ENCODE measurements at places on chromosomes 12 and 14.

- no peak for DNase-seq
These were observed 406.6 kb upstream of the SYT1 start for GRCh38 chr12:78457938-78458337.

- DNase-seq: no peak
These were observed 185.3 kb upstream of the ABCD2 start for GRCh38 chr12:39804898-39805297.

GRCh38 chr12:65199604-65200003, 30.2 kb downstream of the LEMD3 start:
- DNase-seq: no peak

DNA sequence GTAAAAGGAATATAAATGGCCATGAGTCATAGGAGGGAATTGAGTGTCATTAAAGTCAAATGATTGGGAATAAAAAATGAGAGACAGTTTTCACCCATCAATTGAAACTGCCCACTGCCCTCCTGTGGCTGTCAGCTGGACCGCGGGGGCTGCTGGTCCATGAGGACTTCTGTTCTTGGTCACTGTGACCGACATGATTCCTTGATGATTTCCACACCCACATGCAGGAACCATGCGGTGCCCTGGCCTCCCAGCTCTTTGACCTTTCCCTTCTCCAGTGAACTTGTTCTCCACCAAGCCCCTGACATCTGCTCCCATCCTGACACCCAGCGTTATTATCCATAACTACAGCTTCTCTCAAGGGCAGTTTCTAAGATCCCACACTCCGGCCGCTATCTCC, 48.4 kb downstream of the C12orf75 start:
- DNase-seq: no peak

DNA sequence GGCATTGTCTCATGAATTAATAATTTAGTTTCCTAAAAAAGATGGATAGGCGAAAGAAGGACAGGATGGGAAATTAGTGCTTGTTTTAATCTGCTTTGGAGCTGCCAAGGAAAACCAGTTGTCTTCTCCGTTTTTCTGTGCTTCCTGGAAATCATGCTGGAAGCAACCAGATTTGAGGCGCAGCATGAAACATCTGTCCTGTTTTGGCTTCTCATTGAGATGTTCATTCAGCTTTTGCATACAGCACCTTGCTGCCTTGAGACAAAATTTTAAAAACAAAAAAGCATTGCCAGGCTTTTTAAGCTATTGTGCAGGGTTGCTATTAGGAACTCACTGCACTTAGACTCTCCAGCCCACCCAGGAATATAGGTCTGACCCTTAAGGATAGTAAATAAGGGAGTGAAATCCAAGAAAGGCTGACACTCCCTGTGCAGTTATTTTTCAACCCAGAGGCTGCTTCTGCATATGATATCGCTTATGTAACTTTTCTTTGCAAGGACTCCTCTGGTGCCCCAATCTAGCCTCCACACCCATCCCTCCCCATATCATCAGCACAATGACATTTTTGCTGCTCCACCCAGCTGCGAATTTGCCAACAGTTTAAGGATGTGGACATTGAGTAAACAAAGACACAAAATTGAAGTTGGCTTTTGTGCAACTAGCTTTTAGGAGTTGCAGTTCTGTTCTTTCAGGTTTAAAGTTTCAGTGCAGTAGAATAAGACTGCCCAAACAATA, 46.9 kb upstream of the MDM1 start:
- DNase-seq: no peak

- DNase-seq: no peak
These were observed 4.2 kb upstream of the TNS2 start for GRCh38 chr12:53045696-53046045.

DNA sequence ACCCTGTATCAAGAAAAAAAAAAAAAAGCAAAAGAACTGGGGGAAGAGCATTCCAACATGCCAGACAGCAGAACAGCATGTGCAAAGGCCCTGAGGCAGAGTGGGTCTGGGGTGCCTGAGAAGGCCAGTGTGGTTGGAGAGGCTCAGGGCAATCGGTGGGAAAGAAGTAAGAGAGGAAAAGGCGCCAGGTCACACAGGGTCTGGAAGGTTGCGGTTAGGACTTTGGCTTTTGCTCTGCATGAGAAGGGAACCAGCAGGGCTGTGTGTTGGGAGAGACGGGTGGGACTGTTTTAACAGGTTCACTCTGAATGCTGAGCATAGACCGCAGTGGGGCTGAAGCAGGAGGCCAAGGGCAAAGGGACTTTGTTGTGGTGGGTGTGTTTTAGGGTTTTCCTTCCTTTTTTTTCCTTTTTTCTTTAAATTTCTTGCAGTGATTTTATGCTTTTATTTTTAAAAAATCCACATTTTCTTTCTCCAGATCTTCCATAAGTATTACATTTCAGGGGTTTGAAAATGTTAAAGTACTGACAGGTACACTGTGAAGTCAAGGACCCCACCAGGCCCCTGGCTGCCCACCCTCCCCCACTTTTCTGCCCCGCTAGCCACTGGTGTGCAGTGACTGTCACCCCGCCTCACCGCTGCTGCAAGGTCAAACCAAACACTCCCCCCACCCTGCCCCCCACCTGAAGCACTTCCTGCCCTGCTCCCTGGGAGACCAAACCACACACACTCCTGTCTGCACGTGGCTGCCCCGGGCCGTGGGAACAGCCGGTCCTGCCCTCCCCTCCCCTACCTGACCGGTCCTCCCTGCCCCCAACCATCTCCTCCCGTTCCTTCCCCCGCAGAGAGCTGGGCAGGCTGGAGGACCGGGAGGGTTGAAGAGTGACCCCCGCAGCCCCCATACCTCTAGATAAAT, 30.0 kb downstream of the DTX1 start:
- no peak for DNase-seq

DNA sequence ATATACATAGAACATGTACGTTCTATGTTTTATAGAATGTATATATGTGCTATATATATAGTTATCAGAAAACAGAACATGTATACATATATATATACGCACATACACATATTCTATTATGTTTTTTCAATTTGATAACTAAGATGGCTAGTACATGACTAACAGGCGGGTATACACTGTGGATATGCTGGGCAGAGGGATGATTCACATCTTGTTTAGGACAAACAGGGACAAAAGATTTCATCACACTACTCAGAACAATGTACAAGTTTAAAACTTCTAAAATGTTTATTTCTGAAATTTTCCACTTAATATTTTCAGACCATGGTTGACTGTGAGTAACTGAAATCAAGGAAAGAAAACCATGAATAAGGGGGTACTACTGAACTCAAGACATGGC, 17.4 kb downstream of the TIMELESS start:
- DNase-seq: no peak

DNA sequence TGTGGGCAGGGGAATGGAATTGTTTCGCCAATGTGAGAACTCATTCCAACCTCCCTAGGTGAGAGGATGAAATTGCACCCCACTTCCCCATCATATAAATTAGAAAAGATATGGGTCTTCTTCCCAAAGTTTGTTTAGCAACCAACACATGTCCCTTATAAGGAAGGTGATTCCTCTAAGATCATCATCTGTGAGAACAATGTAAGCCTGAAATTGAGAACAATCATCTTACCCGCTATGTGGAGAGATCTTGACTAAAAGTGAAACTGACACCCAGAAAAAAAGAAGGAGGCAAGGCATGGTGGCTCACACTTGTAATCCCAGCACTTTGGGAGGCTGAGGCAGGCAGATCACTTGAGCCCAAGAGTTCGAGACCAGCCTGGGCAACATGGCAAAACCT, 173.2 kb upstream of the HMGA2 start:
- no peak for DNase-seq

DNA sequence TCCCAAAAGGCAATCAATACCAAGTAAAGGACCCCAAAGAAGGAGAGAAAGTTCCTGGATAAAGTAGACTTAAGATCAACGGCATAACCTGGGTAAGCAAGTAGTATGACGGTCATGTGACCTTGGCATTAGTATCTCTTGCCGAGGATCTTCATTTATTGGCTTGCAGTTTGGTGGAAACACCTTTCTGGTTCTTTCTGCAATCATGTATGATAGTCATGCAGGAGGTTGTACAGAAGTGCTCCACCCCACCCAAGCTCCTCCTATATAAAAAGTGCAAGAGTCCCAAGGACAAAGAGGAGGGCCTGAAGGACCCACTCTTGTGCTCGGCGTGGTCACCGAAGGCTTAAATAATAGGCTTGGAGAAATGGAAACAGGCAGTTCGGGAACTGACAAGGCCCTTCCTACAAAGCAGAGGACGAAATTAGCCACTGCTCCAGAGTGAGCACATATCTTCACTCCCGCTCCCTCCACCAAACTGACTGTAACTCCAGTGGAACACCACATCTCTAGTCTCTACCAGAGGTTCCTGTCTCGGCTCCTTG, 750 bp downstream of the CS start:
- DNase-seq: no peak

DNA sequence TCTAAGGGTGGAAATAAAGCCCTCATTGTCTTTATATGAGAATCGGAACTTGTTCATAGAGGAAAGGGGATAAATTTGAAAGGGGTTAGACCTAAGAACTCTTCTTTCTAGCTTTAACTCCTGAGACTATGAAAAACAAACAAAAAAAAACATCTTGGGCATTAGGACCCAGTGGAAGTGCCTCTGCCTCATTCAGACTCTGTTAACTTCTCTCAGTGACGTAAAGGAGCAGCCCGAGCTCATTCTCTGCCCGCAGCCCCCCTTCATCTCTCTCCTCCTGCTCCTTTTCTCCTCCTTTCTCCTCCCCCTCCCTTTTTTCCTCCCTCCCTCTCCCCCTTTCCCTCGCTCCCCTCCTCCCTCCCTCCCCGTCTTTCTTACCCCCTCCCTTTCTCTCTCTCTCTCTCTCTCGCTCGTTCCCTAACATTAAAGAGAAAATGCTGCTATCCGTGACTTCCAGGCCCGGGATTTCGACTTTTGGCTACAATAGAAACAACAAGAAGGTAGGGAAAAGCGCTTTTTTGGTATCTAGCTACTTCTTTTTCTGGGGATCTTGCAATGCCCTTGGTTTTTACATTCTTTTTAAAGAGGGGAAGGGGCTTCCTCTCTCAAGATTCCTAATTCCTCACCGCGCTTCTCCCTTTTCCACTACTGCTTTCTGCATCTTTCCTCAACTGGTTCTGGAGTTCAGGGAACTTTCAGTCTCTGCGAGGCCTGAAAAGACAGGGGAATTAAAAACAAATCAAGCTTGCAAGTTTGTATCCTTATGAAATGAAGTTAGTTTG, at the start of gene RBMS2:
RBMS2 (plus strand) TSS at position 231 of the 782 bp plus-strand sequence; CDS start at position 435, 204 bp downstream.
- DNase-seq: peak; percentile 90

- no peak for DNase-seq
These were observed 130.3 kb downstream of the TGFB3 start for GRCh38 chr14:75851574-75851866.

GRCh38 chr12:46752396-46752795, 73.4 kb downstream of the SLC38A4 start:
- no peak for DNase-seq

GRCh38 chr12:70686299-70686698, 49.1 kb upstream of the PTPRB start:
- DNase-seq: no peak

DNA sequence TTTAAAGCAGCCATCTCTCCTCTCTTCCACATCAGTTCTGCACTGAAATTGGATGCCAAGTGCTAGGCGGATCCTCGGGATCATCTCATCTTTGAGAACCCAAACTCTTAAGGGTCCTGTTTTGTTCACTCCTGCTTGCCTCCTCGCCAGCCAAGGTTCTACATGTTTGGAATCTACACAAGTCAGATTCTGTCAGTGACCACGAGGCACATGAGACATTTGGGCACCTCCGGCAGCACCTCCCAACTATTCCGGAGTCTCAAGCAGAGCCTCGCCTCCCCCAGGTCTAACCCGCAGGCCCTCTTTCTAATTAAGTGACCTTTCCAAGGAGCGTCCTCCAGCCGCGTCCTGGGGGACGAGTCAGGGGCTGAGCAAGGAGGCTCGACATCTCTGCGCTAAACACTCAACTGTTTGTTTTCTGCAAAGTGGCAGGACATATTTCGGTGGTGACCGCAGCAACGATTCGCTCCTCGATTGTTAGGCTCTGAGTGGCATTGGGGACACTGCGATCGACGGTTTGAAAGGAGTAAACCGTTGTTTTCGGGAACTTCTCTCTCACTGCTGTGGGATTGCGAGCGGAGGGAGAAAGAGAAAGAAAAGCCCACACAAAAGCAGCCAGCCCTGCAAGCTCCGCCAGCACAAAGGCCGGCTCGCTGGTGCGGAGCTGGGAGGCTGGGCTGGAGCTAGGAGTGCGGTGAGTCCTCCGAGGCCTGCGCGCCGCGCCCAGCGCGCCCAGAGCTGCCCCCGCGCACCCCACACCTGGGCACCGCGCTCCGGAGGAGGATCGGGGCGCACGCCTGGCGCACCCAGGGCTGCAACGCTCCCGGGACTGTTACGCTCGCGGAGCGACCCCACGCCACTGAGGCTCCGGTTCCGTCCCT, 640 bp downstream of the ARMH4 start:
- no peak for DNase-seq

GRCh38 chr12:72300728-72301127, 28.6 kb downstream of the TRHDE start:
- no peak for DNase-seq

GRCh38 chr12:105222284-105222655, 13.7 kb downstream of the APPL2 start:
- no peak for DNase-seq

- DNase-seq: no peak
These were observed 8.8 kb downstream of the ARHGAP5 start for GRCh38 chr14:32085845-32086383.

GRCh38 chr12:99224237-99224636, 423.3 kb upstream of the GARIN6 start:
- no peak for DNase-seq

- no peak for DNase-seq
These were observed 14.7 kb downstream of the RASAL1 start for GRCh38 chr12:113120670-113121370.

DNA sequence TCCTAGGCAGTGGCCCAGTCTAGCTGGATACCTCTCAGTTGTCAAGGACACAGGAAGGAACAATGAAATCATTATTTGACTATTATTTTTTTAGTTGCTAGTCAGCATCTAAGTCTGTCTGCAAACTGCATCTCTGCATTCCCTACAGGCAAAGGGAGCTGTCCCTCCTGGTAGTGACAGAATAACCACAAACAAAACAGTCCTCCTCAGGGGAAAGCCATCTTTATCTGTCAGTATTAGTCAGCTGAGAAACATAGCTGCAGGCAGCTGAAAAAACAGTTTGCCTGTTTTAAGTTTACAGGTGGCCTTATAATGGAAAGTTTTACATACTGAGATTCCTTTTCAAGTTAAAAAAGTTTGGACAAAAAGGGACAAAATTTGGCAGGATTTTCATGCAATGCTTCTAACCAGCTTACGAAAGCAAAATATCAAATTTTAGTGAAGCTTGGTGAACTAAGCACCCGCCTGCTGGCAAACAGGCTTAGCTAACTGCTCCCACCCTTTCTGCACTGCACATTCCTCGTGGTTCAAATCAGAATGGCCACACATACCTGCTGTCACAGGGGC, 29.5 kb downstream of the SLC25A21 start:
- DNase-seq: no peak

DNA sequence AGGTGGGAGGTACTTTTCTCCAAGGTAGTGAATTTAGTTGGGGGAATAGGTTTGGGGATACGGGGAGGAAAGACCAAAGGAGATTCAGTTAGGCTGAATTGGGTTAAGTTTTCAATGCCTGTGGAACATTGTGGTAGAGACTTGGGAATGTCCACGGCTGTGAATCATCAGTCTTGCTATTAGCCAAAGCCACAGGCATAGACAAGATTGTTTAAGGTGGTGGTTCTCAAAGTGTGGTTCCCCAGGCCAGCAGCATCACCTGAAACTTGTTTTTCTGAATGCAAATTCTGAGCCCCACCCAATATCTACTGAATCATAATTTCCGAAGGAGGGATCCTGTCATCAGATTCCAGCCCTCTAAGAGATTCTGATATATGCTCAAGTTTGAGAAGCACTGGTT, 316.2 kb downstream of the EGLN3 start:
- no peak for DNase-seq
